BJ (cell line): ENCODE measurements at places on chromosomes 2 and 18.
A peak's percentile ranks its signal among the peaks of the same experiment; 100 is the strongest.

DNA sequence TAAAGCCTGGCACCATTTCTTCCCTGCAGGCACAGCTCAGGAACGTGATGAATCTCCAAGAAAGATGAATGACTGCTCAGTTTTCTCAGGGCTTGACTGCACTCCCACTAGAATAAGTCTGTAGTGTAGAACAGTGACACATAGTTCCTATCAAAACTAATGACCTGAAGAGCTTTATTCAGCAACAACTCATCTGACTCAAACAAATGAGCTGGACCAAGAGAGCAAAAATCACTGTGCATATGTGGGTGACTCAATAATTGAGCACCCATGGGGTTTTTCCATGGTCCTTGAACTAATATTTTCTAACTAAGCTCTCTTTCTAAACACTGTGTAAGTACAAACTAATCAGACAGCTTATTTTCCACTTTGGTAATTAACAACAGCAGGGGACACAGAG, 61.1 kb upstream of the XDH start:
- DNase-seq, result peak; percentile 44

DNA sequence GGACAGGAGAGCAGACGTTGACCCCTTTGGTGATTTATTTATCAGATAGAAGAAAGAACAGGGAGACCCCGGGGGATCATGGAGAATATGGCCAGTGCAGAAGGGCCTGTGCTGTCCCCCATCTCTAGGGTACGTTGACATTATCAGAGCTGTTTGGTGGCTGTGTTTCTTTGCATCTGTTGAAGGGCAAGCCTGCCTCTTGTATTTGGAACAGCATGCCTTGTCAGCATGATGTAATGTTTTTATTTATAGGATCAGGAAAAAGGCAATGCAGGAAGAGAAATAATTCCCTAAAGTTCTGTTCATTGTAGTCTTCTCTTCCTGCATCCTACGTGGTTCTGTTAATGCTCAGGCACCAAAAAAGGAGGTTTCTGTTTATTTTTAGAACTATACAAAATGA, 49.8 kb upstream of the CABYR start:
- DNase-seq, result no peak

GRCh38 chr2:32632089-32632488, 4.2 kb downstream of the TTC27 start:
- no peak for DNase-seq

DNA sequence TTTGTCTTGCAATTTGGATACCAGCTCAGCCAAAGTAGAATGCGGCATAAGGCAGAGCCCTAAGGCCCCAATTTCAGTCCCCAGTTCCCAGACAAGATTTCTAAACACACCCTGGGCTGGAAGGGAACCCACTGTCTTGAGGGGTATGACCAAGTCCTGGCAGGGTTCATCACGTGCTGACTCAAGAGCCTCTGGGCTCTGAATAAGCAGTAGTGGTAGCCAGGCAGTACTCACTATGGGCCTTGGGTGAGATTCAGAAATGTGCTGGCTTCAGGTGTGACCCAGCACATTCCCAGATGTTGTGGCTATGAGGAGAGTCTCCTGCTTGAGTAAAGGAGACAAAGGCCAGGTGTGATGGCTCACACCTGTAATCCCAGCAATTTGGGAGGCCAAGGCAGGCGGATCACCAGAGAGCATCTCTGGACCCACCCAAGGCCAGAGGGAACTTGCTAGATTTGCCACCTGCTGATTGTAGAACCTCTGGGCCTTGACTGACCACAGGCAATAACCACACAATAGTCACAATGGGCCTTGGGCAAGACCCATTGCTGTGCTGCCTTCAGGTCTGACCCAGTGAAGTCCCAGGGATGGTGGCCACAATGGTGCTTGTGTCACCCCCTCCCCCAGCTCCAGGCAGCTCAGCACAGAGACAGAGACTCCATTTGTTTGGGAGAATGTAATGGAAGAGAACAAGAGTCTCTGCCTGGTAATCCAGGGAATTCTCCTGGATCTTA, 74.9 kb downstream of the ATL2 start:
- no peak for DNase-seq

- DNase-seq, result no peak
Observed at GRCh38 chr2:36369716-36370115, 14.1 kb downstream of the CRIM1 start.

DNA sequence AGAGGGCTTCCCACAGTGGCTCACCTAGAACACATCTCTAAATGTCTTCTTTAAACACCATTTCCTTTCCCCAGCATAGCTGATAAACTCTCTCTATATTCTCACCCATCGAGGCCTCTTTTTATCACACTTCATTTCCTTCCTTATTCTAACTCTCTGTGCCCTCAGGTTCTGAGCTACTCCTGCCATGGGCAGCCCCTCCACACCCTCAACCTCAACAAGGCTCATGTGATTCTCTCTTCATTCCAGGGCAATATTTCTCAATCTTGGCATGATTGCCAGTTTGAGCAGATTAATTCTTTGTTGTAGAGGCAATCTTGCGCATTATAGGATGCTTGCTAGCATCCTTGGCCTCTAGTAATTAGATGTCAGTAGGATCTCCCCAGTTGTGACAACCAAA, 999.1 kb downstream of the TSN start:
- DNase-seq, result no peak

- DNase-seq, result no peak
Observed at GRCh38 chr2:174544156-174544555, 53.4 kb downstream of the WIPF1 start.

GRCh38 chr18:75052475-75052874, 156.5 kb downstream of the PTGR3 start:
- no peak for DNase-seq

GRCh38 chr2:6368281-6368680, 497.4 kb downstream of the CMPK2 start:
- peak; percentile 29 for DNase-seq

DNA sequence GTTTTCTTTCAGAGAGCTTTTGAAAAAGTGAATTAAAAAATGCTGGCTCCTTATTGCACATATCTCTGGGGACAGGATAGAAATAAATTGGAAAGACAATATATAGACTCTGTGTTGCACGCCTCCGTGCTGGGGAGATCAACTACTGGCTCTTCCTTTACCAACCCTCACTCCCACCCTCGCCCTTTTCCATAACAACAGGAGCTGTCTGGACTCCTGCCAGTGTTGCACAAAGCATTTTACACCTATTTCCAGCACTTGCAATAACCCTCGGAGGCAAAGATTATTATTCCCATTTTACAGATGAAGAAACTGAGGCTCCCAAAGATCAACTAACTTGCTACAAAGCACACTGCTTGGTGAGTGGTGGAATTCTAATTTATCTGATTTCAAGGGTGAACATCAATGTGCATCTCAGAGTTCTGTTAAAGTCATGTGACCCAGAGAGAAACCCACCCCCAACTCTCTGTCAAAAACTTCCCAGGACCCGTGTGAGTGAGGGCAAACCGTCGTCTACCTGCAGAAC, 4.2 kb downstream of the CREG2 start:
- DNase-seq, result no peak

- DNase-seq, result no peak
Observed at GRCh38 chr2:101082998-101083397, 68.2 kb downstream of the TBC1D8 start.

GRCh38 chr2:34388446-34388845, 789.3 kb upstream of the FAM98A start:
- no peak for DNase-seq

- no peak for DNase-seq
Observed at GRCh38 chr2:104873689-104874054, 19.8 kb downstream of the POU3F3 start.

DNA sequence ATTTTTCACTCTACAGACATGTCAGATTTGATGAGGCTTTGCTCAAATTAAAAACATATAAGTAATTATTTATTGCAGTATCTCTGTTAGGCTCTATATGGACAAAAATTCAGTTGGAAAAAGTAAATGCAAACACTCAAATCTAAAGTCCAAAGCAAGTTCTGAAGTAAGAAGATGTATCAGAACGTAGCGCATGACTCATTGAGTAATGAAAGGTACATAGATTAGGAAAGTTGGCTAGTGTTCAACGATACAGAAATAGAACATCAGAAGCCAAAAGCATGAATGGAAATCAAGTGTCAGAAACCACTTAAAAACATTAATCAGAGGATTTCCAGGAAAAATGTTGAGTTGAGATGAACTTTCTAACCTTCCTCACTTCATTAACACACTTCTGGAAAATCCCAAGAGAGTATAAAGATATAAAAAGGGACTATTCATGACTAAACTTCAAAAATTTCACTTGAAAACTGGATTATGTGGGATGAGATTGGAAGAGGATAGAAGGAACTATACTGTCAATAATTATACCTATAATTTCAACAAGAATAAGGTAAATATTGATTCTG, 494.1 kb downstream of the LRRTM4 start:
- no peak for DNase-seq

GRCh38 chr2:84492571-84492970, 23.7 kb upstream of the DNAH6 start:
- no peak for DNase-seq

- no peak for DNase-seq
Observed at GRCh38 chr2:151260573-151261230, 961 bp downstream of the RBM43 start.

GRCh38 chr18:76741346-76741745, 81.0 kb upstream of the ZNF236 start:
- no peak for DNase-seq

DNA sequence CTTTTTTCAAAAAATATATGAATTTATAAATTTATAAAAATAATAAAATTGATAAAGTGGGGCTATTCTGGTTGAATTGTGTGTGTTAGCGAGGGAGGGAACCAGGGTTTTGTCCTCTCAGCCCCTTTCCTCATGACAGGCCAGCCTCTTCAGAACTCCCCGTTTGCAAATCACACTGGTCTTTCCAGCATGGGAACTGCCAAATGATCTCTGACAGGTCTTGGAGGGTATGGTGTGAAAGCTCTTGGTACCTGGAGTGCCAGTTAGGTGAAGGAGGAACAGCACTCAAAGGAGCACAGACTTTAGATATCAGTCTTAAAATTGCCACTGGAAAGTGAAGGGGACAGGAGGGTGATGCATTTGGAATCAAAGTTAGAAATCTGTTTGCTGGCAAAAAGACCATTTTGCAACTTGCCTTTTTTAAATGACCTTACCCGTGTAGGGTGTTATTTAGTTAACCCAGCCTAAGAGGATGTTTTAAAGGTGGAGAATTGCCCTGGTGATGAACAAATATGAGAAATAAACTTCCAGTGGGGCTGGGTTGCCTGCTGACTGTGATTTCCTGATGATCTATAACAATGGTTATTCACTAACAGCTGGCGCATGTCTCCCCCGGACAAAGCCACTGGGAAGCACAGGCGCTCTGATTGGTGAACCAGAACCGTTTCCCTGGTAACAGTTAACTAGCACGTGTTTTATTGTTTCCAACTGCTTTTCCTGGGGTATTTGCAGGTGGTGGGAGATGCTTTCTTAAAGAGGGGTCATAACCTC, 85.3 kb upstream of the EFEMP1 start:
- peak; percentile 54 for DNase-seq

DNA sequence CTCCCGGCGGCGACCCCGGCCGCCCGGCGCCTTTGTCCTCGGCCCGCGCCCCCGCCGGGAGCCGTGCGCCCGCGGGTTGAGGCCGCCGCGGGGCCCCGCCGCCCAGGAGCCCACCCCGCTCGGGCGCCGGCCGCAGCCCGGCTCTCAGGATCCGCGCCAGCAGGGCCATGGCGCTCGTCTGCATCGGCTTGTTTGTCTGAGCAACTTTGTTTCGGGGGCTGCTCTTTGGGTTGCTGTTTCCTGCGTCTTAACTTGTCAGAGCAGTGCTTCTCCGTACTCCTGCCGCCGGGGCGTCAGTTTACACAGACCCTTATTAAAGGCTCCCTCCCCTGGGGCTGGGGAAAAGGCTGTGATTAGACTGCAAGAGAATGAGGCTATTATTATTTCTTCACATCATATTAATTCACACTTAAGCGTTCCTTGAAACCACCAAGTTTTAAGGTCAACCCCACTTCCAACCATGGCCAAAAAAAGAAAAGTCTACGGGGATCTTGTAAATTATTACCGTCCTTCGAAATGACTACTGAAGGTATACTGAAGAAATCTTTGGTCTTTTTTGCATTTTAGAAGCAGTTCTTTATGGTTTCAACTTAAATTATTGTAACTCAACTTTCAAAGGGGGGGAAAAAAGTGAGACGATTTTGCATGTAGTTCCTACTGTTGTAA, at the start of gene CYP27C1:
Gene CYP27C1, minus strand, starts transcription at position 198 of the 666 bp plus-strand sequence. Its CDS starts 29 bp downstream, at position 169.
- DNase-seq, result no peak

- no peak for DNase-seq
Observed at GRCh38 chr2:72141881-72142451, 5.7 kb downstream of the CYP26B1 start.

- DNase-seq, result no peak
Observed at GRCh38 chr2:105615305-105615704, 129.4 kb upstream of the NCK2 start.

DNA sequence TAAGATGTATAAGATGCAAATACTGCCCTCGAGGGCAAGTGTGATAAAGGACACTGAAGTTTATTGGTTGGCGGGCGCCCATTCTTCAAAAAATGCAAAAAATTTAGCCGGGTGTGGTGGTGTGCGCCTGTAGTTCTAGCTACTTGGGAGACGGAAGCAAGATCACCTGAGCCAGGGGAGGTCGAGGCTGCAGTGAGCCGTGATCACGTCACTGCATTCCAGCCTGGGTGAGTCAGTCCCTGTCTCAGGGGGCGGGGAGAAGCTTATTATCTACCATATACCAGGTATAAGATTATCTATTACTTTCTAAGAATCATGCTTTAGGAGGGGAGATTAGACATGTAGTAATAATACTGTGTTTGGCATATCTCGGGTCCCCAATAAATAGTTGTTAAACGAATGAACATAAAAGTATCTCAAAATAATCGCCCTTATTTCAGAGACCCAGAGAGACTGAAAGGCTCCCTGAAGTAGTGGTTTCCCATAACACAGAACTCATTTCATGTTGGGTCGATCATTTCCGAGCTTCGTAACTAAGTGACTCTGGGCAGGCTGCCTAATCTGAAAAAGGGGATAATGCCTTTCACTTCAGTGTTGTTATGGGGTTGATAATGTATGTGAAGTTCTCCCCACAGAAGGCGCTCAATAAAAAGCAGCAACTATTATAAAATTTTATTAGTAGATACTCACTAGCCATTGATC, 1.2 kb upstream of the SELENOI start:
- DNase-seq, result no peak

- no peak for DNase-seq
Observed at GRCh38 chr2:157150747-157151146, 106.8 kb upstream of the GALNT5 start.

DNA sequence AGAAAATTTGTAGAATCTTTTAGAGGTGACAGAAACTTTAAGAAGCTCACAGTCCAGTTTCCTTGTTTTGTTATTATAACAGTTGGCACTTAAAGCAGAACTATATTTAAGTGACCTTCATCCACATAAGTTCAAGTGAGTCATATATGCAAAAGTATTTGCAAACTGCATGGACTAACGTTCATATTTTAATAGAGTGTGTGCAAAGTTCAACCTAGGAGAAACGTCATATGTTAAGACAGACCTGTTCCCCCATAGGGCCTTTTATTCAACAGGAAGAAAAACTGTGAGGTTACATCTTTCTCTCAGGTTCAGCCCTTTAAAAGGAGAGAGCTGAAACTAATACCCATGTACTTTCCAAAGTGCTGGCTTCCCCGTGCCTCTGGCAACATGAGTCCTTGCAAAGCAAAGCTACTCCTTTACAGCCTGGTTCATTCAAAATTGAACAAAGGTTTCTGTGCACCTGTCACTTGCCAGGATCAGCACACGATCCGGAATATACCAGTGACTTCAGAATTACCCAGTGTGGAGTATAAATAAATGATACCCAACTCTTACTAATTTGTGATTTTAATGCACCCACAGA, 280.0 kb upstream of the RAB12 start:
- peak; percentile 6 for DNase-seq
